CD4-positive, alpha-beta T cell treated with Interleukin-1 beta for 1 hour (primary cell): ENCODE measurements at places on chromosomes 16 and 17.

GRCh38 chr16:1466054-1466453 is 8.8 kb downstream of the CLCN7 start:
- DNase-seq = no peak

- peak; percentile 36 for DNase-seq
These were observed 41.7 kb downstream of the SRL start for GRCh38 chr16:4200000-4200780.

- no peak for DNase-seq
These were observed 5.8 kb downstream of the THOC6 start for GRCh38 chr16:3029491-3030221.

DNA sequence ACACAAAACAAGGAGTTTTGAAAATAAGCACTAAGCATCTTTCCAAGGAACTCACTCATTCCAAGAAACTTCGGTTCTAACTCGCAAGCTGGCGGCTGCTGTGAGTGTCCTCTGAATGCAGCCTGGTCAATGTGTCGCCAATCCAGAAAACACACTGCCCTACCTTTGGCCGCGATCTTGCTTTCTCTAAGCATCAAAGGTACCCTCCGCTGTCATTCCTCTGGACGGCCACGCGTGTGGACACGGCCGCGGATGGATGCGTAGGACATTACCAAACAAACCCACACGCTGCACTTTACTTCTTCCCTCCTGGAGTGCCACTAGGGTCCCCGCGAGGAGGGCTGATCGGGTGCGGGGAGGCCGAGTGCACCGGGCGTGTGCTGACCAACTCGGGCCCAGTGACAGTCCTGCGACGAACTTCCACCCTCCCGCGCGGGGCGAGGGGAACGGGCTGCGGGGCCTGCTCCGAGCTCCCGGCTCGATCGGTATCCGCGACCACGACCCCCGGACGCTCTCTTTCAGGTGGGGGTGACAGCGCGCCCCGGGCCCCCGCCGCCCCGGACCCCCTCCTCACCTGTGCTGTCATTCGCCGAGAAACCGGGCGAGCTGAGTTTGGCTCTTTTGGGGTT is 1.1 kb downstream of the CREBBP start:
- DNase-seq = peak; percentile 10

GRCh38 chr17:49574323-49574781 is 1.3 kb upstream of the NXPH3 start:
- no peak for DNase-seq

GRCh38 chr17:15464231-15464985 is 3.0 kb downstream of the CDRT4 start:
- DNase-seq = no peak

- DNase-seq = peak; percentile 75
These were observed 162.6 kb upstream of the PLCG2 start for GRCh38 chr16:81616321-81617020.

DNA sequence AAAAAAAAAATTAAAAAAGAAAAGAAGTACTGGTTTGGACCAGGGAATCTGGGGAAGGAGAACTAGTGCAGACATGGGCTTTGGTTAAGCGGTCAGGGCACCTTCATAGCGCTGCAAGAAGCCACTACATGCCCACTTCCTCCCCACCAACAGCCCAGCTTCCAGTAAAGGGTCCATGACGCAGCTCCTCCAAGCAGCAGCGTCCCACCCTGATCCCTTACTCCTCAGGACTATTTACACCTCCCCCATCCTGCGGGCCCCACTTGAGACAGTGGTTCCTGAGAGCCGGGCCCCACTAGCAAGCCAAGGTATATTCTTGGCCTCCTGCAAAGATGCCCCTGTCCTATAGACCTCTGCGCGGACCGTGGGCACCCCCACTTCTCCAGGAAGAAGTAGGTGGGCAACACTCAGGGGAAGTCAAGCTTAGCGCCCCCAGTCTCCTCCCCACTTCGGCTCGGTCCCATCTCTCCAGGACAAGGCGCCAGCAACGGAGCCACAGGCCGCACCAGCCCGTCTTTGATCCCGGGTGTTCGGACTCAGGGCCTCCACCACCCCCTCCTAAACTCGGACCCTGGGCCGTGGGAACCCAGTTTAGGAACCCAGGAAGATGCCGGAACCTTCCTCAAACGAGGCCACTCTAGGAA is 913 bp upstream of the PRR14 start:
- peak; percentile 43 for DNase-seq

- no peak for DNase-seq
These were observed 34.5 kb downstream of the USP7 start for GRCh38 chr16:8929086-8929748.

- DNase-seq = peak; percentile 3
These were observed 111.7 kb downstream of the MAP2K6 start for GRCh38 chr17:69525920-69526841.

GRCh38 chr17:32161029-32161428 is 18.7 kb downstream of the RHOT1 start:
- DNase-seq = no peak

- no peak for DNase-seq
These were observed 16.6 kb downstream of the GPR179 start for GRCh38 chr17:38326996-38327792.

GRCh38 chr17:43720311-43721060 is 38.1 kb downstream of the SOST start:
- DNase-seq = peak; percentile 76

DNA sequence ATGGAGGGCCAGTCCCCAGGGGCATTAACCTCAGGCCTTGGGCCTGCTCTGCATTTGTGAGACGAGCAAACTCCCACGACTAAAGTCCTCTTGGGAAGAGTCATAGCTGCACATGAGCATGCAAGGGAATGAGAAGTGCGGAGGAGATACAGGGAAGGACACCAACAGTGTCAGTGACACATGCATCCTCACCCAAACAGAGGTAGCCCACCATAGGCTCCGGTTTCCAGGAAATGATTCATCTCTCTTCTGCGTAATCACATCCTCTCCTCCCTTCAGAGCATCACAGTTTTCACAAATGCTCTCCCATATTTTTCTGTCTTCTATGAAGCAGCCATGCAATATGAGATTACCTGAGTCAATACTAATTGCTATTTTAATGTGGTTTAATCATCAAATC is 725.7 kb upstream of the GOT2 start:
- DNase-seq = no peak

- no peak for DNase-seq
These were observed 13.8 kb downstream of the CASKIN2 start for GRCh38 chr17:75501378-75502071.

DNA sequence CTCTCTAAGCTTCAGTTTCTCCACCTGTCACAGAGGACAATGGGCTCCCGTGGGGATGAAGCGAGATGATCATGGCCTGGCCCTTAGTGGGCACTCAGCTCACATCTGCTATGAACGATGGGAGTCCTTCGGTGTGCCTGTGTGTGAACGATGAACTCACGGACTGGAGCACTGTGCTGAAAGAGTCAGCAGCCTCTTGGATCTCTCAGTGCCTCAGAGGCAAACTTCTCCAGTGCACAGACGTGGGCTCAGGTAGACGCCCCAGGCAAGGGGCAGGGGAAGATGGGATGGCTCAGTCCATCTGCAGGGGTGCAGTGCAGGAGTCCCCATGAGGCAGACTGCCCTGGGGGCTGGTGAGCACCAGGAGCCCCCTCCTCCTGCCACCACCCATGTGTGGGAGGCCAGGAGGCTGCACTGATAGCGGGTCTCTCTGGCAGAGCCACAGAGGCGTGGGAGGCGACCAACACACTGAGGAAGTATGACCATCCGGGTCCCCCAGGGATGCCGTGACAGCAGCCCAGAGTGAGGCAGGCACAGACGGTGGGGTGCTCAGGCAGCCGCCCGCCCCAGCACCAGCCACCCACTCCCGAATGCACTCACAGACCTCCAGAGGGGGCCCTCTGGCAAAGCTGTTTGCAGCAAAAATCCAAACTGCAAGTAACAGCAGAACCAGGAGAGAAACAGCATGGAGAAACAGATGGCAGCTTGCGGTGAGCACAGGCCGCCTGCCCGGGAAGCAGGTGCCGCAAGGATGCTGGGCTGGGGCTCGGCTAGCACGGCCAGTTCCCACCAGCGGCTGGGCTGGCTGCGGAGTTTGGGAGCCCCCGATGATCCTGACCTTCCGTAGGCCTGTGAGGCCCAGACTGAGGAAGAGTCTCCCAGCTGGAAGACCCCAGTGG is 82.7 kb downstream of the RPH3AL start:
- DNase-seq = no peak

DNA sequence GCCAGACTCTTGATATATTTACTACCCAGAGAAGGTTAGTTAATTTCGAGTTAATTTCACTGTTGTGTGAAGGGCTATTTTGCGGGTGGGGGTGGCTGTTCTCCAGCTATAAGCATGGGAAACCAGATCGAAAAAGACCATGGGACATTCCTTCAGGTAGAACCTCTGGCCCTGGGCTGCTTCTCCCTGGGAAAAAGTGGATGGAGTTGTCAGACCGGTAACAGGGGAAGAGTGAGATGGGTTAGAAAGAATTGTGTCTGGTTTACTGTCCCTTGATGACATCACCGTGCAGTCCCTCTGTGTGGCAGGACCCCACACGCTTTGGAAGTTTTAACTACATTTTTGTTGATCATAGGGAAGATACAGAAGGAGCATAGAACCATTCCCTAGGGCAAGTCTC is 296.3 kb downstream of the RBFOX1 start:
- no peak for DNase-seq

DNA sequence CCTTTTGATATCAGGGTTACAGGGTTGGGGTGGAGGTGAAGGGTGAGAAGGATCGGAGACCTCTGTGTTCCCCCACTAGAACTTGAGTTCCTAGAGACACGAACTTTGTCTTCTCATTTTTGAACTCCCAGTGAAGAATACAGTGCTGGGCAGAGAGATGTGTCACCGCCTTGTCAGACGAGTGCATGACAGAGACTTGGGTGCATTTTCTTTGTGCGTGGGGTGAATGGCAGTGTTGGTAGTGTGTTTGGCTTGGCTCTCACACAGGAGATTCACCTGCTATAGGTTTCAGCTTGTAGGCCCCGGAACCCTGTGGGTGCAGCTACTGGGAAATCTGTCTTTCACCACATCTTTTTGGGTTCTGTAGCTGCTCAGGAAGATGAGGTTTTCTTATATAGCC is 40.0 kb upstream of the CCR7 start:
- DNase-seq = peak; percentile 74

GRCh38 chr16:89174877-89175276 is 3.3 kb downstream of the CDH15 start:
- DNase-seq = no peak

DNA sequence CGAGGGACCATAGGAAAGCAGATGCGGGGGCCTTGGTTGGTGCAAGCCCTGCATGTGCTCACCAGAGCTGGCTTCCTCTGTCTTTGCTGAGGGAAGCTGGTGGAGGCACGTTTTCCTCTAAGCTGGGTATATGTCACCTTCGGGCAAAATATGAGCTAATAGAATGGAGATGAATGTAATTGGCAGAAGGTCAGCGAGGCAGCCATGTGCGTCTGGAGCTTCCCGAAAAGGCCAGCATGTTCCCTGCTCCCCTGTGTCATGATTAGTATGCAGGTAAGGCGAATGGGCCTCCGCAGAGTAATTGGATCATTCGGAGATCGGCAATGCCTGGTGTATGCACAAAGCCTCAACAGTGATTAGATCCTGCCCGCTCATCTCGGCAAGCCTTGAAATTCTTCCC is 806.2 kb upstream of the EEF2KMT start:
- no peak for DNase-seq

DNA sequence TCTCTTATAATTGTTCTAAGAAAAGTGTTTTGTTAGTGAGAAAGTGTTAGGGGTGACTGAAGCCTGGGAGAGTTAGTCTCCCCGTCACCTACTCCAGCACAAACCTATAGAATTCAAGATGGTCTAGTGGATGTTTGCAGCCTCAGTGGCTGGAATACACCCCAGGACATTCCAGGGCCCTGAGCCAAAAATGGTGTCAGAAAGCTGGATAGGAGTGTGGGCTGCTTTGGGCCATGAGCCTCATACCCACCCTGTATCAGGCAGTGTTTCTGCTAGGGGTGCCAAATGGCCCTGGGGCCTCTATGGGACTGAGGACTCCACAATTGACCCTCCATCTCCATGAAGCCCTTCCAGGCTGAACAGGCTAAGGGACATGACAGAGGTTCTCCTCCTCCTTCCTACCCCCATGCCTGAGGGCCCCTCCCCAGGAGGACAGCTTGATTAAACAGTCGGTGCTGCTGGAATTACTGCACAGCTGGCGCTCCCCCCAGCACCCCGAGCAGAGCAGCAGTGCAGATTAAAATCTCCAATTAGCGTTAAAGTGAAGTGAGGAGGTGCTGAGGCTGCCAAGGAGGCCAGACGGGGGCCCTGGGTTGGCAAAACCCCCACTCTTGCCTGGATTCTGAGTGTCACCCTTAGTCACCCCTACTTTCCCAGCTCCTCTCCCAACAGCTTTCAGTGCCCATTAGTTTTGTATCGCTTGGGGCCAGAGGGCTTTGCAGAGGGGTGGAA is 59.1 kb downstream of the NEUROD2 start:
- no peak for DNase-seq

DNA sequence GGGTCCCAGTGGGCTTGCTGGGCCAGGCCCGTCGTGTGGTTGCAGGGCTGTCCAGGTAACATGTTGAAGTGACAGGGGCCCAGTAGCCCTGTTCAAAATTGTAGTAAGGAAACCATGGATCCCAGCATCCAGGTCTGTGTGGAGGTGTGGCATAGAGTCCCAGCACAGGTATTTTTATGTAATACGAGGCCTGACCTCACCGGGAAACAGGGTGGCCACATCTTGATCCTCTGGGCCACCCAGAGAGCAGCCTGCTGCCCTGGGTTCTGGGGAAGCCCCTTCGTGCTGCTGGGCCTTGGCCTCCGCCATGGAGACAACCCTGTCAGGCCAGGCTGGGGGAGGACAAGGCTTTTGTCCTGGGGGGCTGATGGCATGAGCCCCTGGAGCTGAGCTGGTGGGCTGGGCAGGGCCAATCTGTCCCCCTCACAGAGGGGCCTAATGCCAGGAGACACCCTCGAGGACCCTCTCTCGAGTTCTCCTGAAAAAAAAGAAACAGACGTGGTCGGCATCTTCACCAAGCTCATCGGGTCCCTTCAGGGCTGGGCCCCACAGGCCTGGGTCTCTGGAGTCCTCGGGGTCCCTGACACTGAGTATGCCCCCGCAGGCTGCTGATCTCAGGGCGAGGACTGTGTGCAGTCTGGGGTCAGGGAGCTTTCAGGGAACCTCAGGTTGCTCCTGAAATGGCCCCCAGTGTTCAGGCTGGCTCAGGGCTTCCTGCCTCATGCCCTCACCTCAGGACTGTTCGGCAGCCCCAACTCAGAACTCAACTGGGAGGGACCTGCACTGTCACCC is 47.8 kb downstream of the TNFRSF13B start:
- no peak for DNase-seq

- DNase-seq = no peak
These were observed 11.2 kb upstream of the CEP20 start for GRCh38 chr16:15899538-15900100.

DNA sequence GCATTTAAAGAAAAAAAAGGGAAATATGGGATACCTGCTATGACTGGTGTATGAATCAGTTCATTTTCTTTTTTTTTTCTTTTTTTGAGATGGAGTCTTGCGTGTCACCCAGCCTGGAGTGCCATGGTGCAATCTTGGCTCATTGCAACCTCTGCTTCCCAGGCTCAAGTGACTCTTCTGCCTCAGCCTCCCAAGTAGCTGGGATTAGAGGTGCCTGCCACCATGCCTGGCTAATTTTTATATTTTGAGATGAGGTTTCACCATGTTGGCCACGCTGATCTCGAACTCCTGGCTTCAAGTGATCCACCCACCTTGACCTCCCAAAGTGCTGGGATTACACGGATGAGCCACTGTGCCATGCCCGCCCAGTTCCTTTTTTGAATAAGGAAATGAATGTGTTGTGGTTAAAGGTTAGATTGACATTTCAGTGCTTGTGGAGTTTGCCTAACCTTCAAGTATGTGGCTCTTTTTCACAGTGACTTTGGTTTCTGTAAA is 7.7 kb downstream of the HAPSTR1 start:
- no peak for DNase-seq
